ENCODE measurements at places on chromosomes 11 and 22.

DNA sequence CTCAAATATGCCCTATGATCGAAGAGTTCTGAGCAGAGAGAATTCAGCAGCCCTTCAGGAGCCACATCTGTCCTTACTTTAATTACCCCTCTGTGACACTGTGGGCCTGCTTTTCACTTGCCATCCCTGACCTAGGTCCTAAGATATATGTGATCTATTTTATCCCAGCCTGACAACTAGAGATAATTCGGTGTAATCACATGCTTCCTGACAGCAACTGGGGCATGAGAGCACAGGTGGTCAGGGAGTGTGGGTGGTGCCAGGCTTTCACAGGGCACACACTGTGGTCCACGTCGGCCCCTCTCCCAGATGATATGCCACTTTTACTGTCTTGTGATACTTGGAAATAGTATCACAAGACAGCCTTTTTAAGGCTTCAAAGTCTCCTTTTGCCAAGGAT is 3.9 kb downstream of the TUBA8 start:
- no peak for DNase-seq

DNA sequence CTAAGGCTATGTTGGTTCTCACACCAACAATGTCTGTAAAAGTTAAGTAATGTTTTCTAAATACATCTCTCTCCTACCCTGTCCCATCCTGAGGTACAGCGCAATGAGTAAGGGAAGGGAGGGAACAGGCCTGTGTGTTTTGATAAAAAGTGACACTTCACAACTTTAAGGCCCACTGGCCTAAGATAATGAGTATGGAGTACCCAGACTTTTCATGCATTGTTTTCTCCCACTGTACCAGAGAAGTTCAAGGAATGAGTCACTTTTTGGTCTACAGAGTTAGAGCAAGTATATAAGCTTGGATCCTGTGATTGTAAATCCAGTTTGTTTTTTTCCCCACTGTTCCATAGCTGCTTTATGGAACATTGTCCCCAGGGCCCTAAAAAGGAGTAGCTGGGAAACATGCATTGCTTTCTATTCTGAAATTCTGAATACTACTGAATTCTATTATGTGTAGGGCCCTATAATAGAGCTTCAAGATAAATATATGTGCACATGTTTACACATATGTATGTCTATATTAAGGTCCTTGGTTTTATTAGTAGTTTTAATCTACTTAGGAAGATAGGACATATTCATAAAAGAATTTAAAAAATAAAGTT is 29.8 kb downstream of the KCNE3 start:
- no peak for DNase-seq

GRCh38 chr11:103789952-103790351 is 246.5 kb upstream of the DDI1 start:
- no peak for DNase-seq

- no peak for DNase-seq
Measured at GRCh38 chr11:70697701-70698100, 299.4 kb downstream of the CTTN start.

DNA sequence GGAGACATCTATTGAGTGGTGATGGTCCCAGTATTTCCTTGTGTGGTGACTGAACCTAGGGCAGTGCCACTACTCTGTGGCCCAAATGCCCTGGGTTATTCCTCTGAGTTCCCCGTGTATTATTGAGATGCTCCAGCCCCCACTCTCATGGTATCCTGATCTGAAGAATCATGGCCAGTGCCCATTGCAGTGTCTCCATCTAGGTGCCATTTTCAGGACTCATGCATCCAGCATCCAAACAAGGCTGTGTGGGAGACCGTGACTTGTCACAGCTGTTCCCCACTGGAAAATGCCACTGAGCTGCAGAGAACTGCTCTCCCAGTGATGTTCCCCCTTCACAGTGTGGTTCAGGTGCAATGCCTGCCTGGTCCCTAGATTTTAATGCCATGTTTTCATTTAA is 24.7 kb downstream of the GGTLC2 start:
- DNase-seq = no peak

- DNase-seq = no peak
Measured at GRCh38 chr11:85886089-85887056, 31.2 kb downstream of the CCDC83 start.

All from activated CD4-positive, CD25-positive, alpha-beta regulatory T cell treated with anti-CD3 and anti-CD28 coated beads, Interleukin-2, amount 50 U/mL, for 72 hours (primary cell).